Omental fat pad (tissue), 4 donors: ENCODE measurements at places on chromosomes 4 and X.

- no peak for DNase-seq
These were observed 91.9 kb downstream of the CHST7 start for GRCh38 chrX:46665232-46666152.

GRCh38 chrX:23844502-23845138, 61.6 kb downstream of the SAT1 start:
- no peak for DNase-seq

DNA sequence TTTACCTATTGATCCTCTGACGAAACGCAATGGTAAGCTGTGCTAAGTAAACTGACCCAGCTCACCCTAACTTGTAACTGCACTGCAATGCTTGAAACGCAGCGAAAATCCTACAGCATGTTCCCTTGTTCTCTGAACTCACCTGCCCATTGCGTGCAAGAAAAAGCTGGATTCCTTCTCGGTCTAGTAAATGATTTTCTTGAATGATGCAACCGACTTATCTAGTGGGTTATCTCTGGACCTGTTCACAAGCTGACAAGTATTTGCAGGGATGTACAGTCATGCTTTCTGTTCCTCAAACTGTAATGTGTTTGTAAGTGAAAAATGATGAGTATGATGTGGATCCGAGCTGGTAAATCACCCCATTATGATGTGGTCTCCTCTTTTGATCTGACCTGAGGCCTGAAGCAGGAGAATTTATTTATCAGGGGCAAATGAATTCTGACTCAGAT, 140.1 kb downstream of the BTC start:
- no peak for DNase-seq

- no peak for DNase-seq
These were observed 1.4 kb downstream of the RAI2 start for GRCh38 chrX:17859609-17860178.

- no peak for DNase-seq
These were observed 67.4 kb upstream of the PCDH19 start for GRCh38 chrX:100477467-100477866.

DNA sequence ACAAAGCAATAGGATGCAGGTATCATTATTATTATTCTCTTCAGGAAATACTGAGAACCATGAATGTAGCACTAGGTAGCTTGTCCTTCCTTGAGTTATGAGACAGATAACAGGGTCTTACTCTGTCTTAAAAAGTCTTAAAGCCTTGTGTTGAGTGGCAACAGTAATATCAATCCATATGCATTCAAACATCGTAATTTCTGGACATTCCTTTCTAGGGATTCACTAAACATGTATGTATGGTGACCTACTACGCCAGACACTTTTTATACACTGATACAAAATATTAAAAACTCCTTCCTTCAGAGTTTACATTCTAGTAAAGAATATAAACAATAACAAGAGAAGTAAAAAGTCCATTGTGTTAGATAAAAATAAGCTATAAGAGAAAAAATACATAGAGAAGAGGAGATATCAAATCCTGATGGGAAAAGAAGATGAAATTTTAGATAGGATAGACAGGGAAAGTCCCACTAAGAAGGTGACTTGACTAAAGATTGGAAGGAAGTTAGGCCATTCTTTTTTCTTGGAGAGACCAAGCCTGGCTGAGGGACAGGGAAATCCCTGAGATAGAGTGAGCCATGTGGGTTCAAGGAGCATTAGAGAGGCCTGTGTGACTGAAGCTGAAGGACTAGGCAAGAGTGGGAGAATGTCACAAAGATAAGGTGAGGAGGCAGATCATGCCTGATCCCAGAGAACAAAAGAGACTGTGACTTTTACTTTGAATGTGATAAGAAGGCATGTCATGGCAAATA, 5.0 kb upstream of the DDX60L start:
- no peak for DNase-seq

- DNase-seq = no peak
These were observed 1.2 kb upstream of the PRPS2 start for GRCh38 chrX:12789976-12790375.

DNA sequence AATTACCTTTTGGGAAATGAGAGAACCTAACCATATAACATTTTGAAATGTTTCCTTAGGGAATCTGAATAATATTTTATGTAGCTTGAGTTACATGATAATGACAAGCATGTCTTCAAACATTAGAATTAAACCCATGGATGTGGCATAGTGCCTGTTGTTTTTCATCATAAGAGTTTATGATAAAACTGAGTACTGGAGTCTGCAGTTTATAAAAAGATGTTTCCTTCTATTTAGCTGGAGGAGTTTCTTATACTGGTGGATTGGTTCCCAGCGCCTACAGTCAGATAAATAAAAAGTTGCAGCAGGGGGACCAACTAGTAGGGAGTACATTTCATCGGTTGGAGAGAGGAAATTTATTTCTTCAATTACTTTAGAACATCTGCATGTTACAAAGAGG, 70.1 kb upstream of the PCDH18 start:
- DNase-seq = no peak

GRCh38 chr4:149884529-149885181, 69.0 kb upstream of the IQCM start:
- no peak for DNase-seq

DNA sequence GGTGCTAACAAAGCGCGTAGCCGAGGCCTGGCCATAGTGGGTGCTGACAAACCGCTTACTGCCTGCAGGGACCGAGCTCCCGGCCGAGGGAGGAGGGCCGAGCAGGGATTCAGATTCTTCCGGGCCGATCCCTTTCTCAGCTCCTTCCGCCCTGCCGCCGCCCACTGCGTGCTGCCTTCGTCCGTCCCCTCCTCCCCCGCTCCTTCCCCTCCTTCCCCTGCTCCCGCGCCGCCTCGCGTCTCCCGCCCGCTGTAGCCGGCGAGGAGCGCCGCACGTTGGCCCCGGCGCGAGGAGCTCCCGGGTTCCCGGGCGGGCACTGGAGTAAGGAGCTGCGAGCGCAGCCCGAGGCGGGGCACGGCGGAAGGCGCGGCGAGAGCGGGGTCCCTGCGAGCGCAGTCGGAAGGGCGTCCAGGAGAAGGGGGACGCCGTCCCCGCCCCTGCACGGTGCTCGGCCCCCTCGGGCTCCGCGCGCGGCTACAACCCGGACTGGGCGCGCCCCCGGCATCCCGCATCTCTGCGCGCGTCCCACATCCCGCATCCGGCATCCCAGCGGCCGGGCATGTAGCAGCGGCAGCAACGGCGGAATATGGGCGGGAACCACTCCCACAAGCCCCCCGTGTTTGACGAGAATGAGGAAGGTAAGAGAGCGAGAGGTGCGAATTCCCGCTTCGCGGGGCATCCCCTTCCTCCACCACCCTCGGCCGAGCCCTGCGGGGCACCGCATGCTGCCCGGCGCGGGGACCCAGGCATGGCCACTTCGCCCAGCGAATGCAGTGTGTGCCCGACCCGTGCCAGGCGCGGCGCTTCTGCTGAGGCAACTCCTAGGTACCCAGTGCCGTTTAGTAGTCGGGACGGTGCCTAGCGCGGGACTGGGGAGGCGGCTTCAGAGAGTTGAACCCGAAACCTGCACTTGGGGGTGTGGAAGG, at the start of gene STK32B:
TSS of gene STK32B (plus strand) at position 203 of the 926 bp plus-strand sequence.
- DNase-seq = no peak

GRCh38 chr4:24747234-24747975, 48.0 kb upstream of the SOD3 start:
- no peak for DNase-seq

DNA sequence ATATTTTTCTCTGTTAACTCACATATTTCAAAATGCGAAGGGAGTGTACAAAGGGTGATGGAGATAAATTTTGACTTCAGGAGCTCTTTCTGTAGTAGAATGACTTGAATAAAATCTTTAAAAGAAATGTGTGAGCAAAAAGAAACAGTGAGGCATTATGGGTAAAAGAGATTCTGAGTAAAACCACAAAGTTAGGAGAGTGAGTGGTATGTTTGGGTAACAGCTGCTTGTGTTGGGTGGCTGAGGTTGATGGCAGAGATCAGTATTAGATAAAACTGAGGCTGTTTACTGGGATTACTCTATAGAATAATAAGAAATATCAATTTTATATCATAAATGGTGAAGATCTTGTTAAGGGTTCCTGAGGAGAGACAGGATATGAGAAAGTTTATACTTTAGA, 434.2 kb upstream of the AMOT start:
- no peak for DNase-seq

DNA sequence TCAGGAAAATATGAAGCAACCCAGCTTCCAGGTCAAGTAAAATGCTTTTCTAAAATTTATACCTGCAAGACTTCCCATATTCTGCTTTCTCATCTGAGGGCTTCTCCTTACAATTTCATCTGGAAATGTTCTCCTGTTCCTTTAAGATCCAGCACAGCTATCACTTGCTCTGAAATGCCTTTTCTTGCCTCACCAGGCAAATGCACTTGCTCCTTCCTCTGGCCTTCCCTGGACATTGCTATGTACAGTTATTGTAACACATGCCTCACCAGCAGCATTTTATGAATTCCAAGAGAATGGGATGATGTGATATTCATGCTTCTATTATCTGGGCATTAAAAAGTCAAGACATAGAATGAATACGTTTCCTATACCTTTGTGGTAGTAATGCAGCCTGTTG, 842.1 kb upstream of the INTU start:
- no peak for DNase-seq

- no peak for DNase-seq
These were observed 114.5 kb downstream of the TSPAN7 start for GRCh38 chrX:38675856-38676255.

- no peak for DNase-seq
These were observed 47.4 kb downstream of the NOP14 start for GRCh38 chr4:2915789-2916188.

DNA sequence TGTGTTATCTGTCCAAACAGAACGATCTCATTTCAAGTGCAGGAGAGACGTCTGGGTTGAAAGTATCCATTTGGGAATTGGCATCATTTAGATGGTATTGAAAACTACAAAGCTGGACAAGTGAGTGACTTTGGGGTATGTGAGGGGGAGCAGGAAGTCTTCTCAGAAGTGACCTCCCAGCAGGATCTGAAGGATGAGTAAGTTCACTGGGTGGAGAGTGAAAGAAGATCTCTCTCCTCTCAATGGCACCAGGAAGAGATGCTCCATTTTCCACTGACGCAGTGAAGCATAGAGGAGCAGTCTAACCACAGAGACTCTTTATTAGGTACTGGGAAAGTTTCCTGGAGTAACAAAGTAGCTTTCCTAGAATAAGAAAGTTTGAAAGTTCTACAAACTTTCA, 161.0 kb downstream of the CPE start:
- DNase-seq = no peak

DNA sequence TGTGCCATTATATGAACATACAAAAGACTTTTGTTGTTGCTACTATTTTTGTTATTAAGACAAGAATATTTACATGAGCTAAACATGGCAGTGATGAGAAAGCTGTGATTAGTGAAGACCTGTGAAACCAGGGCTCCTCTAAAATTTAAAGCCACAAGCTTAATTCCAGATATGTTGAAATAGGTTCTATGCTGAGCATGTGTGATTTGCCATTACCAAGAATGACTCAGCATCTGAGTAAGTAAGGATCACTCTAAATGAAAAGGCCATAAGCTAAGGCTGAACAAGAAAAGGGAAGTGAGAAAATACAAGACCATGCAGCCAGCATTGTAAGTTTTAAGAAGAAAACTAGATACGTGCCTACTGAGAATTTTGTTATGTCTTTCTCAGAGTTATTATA, 75.9 kb upstream of the CAMK2D start:
- no peak for DNase-seq

DNA sequence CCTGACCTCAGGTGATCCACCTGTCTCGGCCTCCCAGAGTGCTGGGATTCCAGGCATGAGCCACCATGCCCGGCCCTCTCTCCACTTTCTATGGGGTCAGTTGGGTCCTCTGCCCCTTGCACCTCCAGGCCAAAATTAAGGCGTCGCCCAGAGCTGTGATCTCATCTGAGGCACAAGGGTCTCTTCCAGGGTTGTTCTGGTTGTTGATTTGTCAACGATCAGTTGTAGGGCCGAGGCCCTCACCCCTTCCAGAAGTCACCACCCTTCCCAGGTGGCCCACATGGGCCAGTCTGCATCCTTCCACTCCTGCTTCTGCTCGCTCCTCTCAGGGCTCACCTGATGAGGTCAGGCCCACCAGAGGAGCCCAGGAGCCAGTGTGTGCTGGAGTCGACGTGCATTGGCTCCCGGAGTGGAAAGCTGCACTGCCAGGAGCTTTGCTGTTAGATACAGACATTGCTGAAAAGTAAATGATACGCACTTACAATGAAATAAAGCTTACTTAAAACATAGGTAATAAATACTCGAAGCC, 14.3 kb upstream of the TMEM271 start:
- no peak for DNase-seq

DNA sequence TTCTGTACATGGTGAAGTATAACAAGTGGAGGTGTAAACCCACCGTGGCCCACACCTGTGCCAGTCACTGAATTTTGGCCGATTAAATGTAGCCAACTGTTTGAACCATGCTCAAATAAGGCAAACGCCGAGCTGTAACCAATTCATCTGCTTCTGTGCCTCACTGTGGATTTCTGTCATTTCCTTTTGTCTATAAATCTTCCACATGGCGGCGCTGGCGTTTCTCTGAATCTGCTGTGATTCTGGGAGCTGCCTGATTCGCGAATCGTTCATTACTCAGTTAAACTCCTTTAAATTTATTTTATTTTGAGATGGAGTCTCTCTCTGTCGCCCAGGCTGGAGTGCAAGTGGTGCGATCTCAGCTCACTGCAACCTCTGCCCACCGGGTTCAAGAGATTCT, 19.2 kb downstream of the SUPT20HL2 start:
- no peak for DNase-seq

DNA sequence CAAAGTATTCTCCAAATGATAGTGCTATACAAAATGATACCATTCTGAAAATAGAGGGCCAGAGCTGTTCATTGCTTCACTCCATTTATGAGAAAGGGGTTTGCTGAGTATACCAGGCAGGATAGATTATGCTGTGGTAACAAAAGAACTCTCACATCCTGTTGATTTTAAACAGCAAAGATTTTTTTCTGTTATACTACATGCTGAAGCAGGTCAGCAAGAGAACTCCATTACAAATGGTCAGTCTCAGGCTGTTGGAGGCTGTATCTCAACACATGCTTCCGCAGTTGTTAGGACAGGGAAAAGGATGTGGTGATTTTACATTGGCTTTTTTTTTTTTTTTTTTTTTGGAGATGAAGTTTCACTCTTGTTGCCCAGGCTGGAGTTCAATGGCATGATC, 13.7 kb upstream of the KLHL5 start:
- DNase-seq = no peak

DNA sequence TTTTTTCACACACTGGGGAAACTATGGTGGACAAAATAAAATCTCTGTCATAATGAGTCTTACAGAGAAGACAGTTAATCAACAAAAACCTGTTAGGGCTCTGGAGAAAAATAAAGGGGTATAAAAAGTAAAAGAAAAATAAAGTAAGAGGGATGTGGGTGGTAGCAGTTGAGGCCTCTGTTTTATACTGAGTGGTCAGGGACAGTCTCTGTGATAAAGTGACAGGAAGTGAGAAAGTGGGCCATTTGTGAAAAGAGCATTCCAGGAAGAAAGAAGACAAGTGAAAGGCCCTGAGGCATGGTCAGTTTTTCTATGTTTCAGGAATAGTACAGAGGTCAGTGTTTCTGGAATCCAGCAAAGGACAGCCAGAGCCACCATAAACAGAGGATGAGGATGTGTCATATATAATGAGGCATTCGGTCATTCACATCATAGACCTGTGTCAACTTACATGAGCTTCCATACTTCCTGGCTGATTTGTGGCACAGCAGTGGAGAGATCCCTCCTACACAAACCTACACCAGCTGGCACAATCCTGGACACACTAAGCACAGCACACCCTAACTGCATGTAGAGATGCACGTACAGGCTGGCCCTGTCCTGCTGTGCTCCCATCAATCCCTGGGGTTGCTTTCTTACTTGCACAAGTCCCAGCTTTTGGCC, 64.4 kb upstream of the NAP1L5 start:
- no peak for DNase-seq

GRCh38 chr4:7587433-7588405, 153.0 kb upstream of the PSAPL1 start:
- no peak for DNase-seq
